ENCODE measurements at places on chromosomes 4 and X.
A peak's percentile ranks its signal among the peaks of the same experiment; 100 is the strongest.

- DNase-seq, result no peak
These were observed 806.3 kb downstream of the STIM2 start for GRCh38 chr4:27666943-27667342.

DNA sequence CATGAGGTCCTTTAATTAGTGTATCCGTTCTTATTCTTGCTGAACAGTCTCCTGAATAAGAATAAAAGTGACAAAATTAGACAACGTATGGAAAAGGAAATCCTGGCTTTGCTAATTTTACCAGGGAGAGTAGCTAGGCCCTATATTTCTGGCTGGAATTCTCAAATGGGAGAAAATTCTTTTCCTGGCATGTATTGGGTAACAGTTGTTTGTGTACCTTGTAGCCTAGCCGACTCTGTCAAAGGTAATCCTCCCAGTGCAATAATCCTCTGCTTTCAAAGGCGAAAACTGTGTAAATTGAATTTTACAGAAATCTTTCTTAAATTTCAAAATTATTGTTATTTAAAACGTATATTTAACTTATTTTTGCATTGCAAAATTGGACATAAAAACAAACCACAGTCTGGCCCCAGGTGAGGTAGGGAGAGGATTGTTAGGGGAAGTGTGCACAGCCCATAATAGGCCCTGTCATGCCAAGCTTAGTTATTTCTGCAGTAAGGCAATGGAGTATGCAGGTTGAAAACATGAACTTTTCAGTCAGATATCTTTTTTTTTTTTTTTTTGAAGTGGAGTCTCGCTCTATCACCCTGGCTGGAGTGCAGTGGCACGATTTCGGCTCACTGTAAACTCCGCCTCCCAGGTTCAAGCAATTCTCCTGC, 18.9 kb upstream of the TENM3 start:
- no peak for DNase-seq

GRCh38 chrX:68699960-68700746, 52.7 kb downstream of the STARD8 start:
- DNase-seq, result no peak

DNA sequence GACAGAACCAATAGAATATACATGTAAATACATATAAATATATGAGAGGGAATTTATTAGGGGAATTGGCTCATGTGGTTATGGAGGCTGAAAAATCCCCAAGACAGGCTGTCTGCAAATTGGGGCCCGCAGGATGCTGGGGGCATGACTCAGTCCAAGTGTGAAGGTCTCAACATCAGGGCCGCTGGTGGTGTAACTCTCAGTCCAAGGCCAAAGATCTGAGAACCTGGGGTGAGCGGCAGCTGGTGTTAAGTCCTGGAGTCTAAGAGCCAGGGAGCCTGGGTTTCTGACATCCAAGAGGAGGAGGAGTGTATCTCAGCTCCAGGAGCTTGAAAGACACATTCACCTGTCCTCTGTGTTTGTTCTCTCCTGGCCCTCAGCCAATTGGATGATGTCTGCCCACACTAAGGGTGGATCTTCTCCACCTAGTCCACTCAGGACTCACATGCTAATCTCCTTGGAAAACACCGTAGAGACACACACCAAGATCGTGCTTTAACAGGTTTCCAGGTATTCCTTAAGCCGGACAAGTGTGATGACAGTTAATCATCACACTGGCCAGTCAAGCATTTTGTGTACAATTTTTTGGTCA, 28.9 kb downstream of the TIGD2 start:
- no peak for DNase-seq

GRCh38 chr4:81486502-81486901, 14.8 kb upstream of the RASGEF1B start:
- no peak for DNase-seq

GRCh38 chrX:84487365-84488353, 14.6 kb downstream of the HDX start:
- DNase-seq, result no peak

DNA sequence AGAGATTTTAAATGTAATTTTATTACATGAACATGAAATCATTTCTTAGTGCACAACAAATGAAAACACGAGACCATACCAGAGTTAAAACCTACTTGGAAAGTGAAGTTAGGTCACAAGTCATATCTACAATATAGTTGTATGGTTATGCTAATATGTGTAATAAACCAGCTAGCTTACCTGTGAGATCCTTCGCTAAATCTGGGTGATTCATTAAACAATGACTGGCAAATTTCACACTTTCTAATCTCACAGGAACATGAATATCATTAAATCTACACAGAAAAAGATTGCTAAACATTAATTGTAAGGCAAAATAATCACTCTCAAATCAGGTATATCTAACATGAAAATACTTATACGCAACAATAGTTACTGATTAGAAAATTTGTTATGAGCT, 67.6 kb downstream of the PDS5A start:
- no peak for DNase-seq

- DNase-seq, result no peak
These were observed 764.1 kb downstream of the STIM2 start for GRCh38 chr4:27624749-27625148.

DNA sequence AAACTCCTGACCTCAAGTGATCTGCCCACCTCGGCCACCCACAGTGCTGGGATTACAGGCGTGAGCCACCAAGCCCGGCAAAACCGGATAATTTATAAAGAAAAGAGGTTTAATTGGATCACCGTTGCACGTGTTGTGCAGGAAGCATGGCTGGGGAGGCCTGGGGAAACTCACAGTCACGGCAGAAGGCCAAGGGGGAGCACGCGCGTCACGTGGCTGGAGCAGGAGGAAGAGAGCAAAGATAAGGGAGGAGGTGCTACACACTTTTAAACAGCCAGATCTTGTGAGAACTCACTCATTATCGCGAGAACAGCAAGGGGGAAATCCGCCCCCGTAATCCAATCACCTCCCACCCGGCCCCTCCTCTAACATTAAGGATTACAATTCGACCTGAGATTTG, 177.9 kb upstream of the TENM3 start:
- DNase-seq, result no peak

- no peak for DNase-seq
These were observed 35.5 kb upstream of the PCDH19 start for GRCh38 chrX:100445593-100445992.

DNA sequence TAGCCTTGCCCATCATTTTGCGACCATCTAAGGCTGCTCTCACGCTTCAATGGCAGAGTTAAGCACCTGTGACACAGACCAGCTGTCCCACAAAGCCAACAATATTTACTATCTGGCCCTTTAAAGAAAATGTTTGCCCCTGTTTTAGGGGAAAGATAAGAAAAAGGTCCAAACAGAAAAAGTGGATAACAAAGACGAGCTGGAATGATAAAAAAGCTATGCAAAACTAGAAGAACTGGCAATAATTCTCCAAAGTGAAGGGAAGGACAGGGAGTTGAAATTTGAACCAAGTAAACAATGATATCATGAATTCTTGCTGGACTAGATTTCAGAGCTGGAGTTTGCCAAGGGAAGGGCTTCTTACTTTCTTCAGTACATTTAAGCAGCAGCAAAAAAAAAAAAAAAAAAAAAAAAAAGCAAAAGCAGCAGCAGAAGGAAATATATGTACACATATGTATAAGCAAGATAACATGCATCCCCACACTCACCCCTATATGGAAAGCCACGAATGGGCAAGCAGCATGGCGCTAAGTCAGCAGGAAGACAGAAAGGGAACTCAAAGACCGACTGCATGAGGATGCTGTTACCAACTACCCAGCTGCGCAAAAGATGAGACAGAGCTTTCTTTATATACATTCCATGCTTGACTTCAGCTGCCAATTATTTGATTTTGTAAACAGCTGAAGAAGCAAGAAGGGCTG, 12.5 kb downstream of the TRAPPC2 start:
- no peak for DNase-seq

DNA sequence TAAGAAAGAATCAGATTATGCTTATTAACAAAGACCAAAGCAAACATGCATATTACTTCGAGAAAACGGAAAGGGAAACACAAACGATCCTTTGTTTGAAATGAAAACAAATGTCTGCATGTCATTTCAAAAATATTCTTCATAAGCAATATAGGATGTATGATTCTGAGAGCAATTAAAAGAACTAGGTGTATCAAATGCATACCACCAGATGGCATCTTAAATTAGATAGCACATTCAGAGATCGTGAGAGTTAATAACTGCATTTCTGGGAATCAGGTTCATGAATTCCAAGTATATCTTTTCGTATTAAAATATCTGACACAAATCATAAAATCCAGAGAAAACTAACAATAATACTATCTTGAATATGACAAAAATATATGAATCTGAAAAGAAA, 159.5 kb downstream of the PPP3CA start:
- no peak for DNase-seq

GRCh38 chr4:167234316-167234881, at the start of gene SPOCK3:
Gene SPOCK3 (minus strand): TSS chr4:167234494.
- peak; percentile 0 for DNase-seq

GRCh38 chr4:142697928-142698327, 148.2 kb downstream of the INPP4B start:
- no peak for DNase-seq

DNA sequence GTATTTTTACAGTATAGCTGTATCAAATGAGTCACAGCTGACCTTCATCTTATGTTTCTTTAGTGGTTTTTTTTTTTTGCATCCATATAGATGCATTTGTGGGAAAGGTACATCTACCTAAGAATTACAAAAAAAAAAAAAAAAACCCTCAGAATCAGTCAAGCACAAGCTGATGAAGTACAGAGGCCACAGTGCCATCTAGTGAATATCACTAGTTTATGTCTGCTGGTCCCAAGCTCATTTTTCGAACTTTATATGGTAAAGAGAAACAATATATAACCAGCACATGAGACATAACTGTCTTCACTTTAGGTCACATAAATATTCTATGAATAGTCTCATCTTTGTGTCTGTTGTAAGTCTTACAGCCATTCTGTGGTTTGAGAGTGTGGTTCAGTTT, 220.1 kb downstream of the DLG3 start:
- DNase-seq, result no peak

DNA sequence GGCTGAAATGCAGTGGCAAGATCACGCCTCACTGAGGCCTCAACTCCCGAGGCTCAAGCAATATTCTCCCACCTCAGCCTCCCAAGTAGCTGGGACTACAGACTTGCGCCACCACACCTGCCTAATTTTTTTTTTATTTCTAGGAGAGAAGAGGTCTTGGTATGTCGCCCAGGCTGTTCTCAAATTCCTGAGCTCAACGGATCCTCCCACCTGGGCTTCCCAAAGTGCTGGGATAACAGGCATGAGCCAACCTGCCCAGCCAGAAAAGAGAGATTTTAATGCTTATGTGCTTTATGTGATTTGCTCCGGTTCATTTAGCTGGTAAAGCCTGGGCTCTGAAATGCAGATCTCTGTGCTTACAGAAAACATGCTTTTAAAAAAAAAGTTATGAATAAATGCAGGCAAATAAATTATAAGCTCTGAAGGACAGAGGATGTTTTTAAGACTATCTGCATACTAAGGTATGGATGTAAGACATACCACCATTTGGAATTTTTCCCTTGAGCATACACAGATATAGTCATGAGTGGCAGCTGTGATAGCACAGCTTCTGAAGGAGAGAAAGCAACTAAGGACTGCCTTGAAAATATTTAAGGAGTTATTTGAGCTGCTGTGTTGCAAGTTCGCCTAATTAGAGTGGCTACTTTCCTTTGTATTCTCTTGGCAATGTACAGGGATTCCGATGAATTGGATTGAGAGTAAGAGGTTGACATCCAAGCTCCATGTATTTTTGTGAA, 13.8 kb downstream of the GUCY1B1 start:
- no peak for DNase-seq

DNA sequence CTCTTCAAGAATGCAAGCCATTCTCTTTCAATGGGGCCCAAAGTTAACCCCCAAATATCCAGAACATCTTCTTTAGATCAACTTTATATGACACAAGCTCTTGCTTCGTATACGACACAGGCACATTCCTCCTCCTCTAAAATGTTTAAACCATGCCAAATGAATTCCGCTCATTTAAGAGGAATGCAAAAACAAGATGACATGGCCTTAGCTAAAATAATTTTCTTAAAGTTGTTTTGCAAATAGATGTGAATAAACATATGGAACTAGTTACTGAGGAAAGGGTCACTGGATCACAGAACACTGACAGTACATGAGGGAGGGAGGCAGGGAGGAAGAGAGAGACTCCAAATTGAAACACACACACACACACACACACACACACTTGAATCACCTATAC, 97.4 kb downstream of the RASL11B start:
- DNase-seq, result no peak

- DNase-seq, result no peak
These were observed 69.6 kb downstream of the AGTR2 start for GRCh38 chrX:116239944-116240840.

- DNase-seq, result no peak
These were observed 45.7 kb upstream of the DCLK2 start for GRCh38 chr4:150032541-150032940.

GRCh38 chrX:113982766-113983165, 601.1 kb upstream of the HTR2C start:
- DNase-seq, result no peak

- DNase-seq, result no peak
These were observed 152.5 kb upstream of the STX18 start for GRCh38 chr4:4694296-4694772.

- no peak for DNase-seq
These were observed 29.5 kb upstream of the XIAP start for GRCh38 chrX:123830309-123830708.

GRCh38 chrX:127702527-127702926, 349.7 kb downstream of the ACTRT1 start:
- DNase-seq, result no peak

DNA sequence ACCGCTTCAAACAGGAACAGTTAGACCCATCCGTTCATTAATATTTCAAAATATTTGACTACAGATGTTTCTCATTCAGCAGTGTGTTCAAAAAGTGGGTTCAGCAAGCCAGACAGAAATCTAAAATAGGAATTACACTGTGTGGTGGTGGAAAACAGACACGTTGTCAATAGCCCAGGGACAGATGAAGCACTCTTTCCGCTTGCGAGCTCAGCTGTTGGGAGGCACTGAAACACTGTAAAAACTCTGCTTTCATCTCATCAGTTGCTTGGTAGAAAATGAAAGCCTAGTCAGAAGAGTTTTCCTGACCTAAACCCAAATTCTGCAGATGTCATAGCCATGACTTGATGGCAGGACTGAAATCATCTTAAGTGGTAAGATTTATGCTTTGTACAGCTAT, 38.5 kb downstream of the LRP2BP start:
- DNase-seq, result no peak
